ENCODE measurements at places on chromosomes 1 and 21.

DNA sequence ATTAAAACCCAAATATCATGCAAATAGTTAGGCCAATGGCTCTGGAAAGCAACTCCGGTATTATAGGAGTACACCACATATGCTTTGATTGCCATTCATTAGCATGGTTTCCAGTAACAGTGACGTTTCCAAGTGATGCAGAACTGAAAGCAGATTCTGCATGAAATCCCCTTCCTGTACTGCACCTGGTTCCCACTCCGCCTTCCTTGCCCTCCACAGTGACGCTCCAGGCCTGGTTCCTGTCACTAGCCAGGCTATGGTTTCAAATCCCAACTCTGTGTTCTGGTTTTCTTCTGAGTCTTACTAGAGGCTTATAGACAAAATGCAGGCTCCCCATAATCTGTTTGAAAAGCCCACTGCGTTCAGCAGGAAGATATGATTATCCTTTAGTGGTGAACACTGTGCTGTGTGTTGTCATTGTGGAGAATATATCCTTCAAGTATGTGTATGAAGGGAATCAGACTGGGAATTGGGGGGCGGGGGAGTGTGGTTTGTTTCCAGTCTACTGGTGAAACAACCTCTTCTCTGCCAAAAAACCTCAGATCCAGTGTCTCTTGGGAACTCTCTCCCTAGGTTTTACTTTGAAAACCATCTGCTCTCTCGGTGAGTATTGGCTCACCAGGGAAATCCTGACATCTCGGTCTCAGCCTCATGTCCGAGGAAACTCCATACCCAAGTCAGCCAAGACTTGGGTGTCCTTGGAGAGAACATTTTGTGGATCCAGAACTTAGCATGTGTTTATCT lies 78.7 kb downstream of the TYW3 start:
- no peak for DNase-seq

DNA sequence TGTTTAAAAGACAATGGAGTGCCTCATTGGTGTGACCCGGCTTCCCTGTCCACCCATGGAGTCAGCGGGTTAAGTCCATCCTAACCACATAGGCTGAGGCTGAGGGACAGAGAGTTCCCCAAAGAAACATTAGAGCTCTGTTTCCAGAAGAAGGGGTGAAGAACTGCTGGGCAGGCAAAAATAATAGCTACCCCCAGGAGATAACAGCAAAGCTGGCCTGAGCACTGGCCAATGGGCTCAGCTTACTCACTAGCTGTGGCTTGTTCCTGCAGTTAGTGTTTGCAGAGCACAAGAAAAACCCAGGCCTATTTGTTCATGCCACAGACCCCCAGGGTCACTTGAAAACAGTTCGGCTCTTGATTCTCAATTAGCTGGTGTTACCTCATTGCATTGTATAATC lies 311.2 kb downstream of the NFIA start:
- DNase-seq = no peak

GRCh38 chr1:115063228-115063901 lies 25.9 kb downstream of the TSPAN2 start:
- no peak for DNase-seq

DNA sequence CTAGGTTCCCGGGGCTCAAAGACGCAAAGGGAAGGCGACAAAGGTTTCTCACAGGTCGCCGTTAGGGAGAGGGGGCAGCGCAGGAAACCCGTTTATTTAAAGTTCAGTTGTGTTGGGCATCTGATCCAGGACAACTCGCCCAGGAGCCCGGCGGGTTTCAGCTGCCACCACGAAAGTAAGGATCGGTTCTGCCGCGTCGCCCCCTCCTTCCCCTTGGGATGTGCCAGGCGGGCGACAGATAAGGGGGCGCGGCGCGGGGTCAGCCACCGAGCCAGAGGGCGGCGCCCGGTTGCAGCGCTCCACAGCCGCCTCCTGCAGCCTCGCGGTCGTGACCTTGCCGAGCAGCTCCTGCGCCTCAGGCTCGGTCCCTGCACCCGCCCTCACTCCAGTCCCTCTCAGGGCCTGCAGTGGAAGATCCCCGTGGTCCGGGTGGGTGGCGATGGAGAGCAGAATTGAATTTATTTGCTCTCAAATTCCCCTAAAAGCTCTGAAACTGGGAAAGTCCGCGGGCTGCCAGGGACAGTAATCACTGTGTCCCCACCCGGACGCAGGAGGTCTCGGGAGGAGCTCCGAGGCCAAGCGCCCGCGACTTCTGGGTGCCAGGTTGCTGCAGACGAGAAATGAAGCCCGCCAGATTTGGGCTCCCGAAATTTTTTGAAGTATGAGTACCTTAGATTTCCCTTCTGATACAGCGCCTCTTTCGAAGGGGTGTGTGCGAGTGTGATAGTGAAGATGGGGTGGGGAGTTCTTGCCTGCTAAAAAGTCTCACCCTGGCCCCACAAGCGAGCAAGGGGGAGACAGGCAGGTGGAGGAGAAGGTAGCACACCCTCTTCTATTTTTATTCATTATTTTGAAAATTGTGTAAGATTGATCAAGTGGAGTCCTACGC lies 28.4 kb upstream of the NFIA start:
- DNase-seq = no peak

DNA sequence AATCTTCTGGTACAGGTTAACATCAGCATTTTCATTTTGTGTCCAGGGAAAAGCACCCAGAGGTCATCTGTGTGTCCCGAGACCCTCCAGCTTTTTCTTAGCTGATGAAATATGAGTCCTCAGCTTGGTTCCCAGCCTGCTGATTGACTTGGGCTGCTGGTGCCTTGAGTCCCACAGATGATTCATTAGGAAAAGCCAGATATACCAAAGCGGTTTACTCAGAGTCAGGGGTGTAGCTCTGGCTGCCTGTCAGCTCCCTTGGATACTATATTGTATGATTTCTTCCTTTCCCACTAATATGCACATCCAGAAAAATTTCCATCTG lies 43.7 kb upstream of the MAB21L3 start:
- no peak for DNase-seq

GRCh38 chr1:246158131-246158530 lies 348.9 kb downstream of the SMYD3 start:
- no peak for DNase-seq

DNA sequence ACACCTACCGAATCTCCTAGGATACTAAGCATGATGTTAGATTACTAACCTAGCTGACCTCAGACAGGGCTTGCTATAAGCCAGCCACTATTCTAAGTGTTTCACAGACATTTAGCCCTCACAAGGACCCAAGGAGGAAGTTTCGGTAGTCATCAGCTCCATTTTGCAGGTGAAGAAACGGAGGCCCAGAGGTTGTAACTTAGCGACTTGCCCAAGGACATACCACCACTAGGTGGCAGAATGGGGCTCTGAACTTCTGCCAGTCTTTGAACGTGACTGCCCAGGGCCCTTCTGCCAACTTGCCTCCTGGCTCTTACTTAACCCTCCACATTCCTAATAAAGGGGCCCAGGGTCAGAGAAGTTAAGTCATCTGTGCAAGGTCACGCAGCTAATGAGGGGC lies 283.5 kb downstream of the C1orf94 start:
- DNase-seq = peak; percentile 60

- DNase-seq = no peak
These were observed 260.0 kb upstream of the AJAP1 start for GRCh38 chr1:4394366-4394765.

Data from NCI-H1105 treated with DMSO at 0.1 percent for 48 hours (cell line).